Retinal pigment epithelial cell (primary cell): ENCODE measurements at places on chromosomes 16 and 17.

GRCh38 chr17:59638553-59638952, 18.9 kb downstream of the CLTC start:
- DNase-seq: no peak

- no peak for DNase-seq
Observed at GRCh38 chr16:67029254-67030096, 526 bp downstream of the CBFB start.

GRCh38 chr16:29993903-29994599, 1.4 kb downstream of the HIRIP3 start:
- no peak for DNase-seq

- no peak for DNase-seq
Observed at GRCh38 chr16:35181422-35182030, 1722.1 kb downstream of the TP53TG3F start.

GRCh38 chr17:20206068-20206467, 196.9 kb downstream of the SPECC1 start:
- DNase-seq: peak; percentile 56

DNA sequence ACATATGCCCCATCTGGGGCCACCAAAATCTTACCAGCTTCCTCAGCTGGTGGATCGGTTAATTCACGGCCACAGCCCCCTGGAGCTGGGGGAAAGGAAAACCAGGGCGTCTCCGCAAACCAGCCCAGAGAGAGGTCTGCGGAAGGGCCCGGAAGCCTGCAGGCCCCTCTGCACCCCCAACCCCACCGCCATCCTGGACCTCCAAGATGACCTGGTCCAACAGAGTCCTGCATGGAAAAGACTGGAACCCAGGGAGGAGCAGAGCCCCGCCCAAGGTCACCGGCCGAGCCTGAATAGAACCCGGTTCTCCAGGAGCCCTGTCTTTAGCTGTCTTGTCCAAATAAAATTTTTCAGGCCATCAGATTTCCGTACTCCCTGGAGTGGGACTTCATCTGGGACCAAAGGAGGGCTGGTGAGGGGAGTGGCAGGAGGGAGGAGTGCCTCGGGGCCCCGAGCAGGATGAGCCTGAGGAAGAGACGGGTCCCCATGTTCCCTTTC, 37.4 kb upstream of the NDRG4 start:
- no peak for DNase-seq

DNA sequence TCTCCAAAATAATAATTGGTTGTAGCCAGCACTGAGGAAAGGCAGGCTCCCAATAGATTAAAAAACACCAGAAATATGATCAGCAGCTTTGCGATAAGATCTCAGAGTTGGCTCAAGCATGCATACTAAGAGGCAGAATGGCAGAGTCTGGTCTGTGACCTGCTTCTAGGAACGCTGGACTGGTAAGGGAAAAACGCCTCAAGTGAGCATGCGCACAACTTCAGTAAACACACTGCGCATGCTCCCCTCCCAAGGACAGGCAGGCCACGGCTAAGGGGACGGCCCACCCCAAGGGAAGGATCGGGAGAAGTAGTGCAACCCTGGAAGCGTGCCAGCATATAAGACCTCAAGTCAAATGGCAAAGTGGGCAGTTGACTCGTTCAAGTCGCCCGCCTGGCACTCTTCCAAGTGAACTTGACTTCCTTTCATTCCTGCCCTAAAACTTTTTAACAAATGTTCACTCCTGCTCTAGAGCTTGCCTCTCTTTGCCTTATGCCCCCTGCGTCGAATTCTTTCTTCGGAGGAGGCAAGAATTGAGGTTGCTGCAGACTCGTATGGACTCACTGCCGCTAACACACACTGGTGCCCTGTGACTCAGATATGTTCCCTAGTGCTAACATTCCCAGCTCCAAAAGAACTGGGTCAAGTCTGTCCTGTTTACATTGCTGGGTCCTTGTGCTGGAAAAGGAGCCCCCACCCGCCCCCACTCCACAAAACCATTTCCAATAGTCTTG, 22.4 kb upstream of the PRM1 start:
- DNase-seq: peak; percentile 80

GRCh38 chr17:20046629-20047028, 37.5 kb downstream of the SPECC1 start:
- DNase-seq: no peak

DNA sequence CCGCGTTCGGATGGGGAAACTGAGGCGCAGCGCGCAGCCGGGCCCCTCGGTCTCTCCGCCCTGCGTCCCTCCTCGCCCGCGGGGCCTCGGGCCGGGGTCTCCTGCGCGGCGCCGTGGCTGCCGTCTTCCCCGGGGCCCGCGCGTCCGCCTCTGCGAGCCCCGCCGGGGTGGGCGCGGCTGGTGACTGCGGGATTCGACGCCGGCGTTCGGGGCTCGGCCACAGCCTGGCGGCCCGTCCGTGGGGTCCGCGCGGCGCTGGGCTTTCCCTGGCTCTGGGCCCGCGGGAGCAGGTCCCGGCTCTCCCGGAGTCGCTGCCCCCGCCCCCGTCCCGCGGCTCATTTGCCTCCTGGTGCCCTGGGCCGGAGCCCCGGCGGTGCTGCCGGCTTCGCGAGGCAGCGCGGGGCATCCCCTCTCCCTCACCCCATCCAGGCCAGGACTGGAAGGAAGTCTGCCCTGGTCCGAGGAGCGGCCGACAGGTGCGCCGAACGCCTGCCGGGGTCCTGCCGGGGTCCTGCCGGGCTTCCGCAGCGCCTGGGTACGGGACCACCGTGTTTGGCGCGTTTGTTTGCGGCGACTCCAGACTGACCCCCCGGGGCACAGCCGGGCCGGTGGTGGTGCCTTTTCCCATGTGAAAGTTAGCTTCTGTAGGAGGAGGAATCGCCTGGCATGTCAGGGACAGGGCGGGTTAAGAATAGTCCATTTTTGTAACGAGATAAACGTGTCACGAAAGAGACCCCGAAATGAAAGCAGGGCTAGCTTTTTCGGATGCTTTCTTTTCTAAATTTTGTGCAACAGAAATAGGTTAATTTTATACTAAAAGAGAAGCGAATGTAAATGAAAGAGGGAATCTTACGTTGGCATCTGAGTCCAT, 671 bp downstream of the CHMP6 start:
- no peak for DNase-seq

GRCh38 chr16:8855051-8855786, 13.6 kb downstream of the CARHSP1 start:
- no peak for DNase-seq

- DNase-seq: no peak
Observed at GRCh38 chr17:62882284-62882683, 74.2 kb upstream of the MARCHF10 start.

GRCh38 chr16:67883872-67884261, 818 bp upstream of the NRN1L start:
- DNase-seq: no peak

- DNase-seq: no peak
Observed at GRCh38 chr16:9238346-9238745, 146.9 kb downstream of the HAPSTR1 start.

GRCh38 chr16:12062343-12063003, 85.9 kb downstream of the SNX29 start:
- peak; percentile 69 for DNase-seq

- DNase-seq: no peak
Observed at GRCh38 chr17:43832168-43832975, 574 bp downstream of the MPP3 start.

GRCh38 chr17:32927724-32928585, at the start of gene TMEM98:
TSS of gene TMEM98 (plus strand) at chr17:32928153. CDS start at chr17:32931529, 3,376 bp downstream.
- peak; percentile 35 for DNase-seq
